ENCODE measurements at places on chromosomes 11 and 22.

- no peak for DNase-seq
Measured at GRCh38 chr11:97158243-97158642, 768.4 kb downstream of the JRKL start.

- no peak for DNase-seq
Measured at GRCh38 chr22:35442471-35442870, 42.5 kb downstream of the MCM5 start.

DNA sequence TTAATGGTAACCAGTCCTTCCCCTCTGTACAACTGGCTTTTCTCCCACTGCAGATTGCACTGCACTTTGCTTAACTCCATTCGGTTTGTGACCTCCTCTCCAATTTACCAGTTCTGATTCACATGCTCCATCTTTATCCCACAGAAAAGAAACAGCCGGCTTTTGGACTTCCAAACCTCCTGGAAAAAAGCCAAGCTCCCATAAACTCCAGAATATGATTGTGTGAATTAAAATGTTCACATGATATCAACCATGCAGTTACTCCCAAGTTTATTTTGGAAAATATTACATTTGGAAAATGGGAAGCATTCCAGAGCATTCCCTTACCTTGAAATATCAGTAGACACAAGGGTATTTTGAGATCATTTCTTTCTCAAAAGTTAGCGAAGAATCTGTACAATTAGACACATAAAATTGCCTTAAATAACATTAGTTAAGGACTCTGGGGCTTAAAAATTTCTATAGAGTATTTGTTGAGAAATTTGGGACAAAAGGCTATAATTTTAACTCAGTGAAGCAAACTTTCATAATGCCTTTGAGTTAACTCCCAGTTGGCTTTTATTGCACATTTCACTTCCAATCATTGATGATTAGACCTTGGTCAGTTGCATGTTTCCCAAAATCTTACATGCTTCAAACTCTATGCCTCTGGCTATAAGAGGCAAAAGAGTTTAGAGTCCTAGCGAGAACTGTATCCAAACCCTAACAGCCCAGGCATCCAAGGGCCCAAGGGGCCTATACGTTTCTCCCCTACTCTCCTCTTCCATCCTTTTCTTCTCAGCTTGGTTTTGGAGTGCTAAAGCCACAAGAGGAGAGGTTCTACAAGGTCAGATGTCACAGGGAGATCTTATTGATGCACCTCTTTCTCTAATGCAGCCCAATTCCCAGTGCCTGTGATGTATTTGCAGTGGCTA is 23.6 kb upstream of the TMEM135 start:
- DNase-seq: no peak

DNA sequence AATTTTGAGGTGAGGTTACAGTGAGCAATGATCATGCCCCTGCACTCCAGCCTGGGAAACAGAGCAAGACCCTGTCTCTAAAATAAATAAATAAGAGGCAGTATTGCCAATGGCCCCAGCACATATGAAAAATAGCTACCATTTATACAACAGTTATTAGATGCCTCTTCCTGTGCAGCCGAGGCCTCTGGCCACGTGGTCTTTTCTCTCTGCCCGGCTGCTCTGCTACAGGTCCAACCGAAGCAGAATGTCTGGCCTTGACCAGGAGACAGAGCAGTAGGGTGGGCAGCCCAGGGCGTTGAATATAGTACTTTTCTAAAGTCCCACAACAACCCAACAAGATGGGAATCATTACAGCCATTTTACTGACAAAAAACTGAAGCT is 12.4 kb upstream of the OAF start:
- DNase-seq: no peak

- no peak for DNase-seq
Measured at GRCh38 chr11:45155627-45156180, 9.3 kb downstream of the PRDM11 start.

DNA sequence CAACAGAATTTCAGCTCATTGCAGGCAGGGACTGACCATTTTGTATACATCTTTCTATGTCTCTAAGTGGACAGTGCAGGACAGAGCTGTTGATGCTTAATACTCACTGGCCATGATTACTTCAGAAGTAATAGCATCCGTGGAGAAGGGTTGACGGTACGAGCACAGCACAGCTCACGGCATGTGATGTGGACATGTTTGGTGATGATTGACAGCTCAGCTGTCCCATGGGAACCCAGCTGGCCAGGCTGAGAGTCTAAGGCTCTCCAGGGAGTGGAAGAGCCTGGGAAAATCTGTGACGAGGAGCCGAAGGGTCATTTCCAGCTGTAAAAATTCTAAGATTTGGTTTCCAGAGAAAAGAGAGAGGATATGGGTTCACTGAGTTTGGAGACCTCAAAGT is 198.2 kb downstream of the SNX19 start:
- no peak for DNase-seq

- no peak for DNase-seq
Measured at GRCh38 chr22:32334660-32335365, 22.9 kb upstream of the RFPL3 start.

DNA sequence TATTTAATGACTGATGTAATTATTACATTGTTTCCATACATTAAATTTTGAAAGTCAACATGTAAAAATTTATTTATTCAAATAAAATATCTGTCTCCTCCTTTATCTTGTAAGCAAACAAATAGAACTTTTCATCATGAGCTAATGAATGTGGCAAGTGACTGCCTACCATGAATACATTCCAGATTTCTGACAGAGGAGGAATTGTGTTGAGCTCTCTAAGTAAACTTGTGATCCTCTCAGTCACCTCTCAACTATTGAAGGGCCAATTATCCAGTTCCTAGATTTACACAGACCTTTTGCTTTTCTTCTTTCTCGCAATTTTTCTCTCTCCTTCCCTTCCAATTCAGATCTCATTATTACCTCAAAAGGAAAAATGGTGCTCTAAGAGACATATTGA is 21.5 kb downstream of the PRRG4 start:
- DNase-seq: no peak

Data from activated CD4-positive, alpha-beta T cell treated with anti-CD3 and anti-CD28 coated beads, Interleukin-2, amount 10 ng/mL, durations not matched to agents 7 days and 5 days (primary cell).